ENCODE measurements at places on chromosomes 6 and 20. TPM values are rescaled to one million over a fixed set of nuclear protein-coding genes. Genes with fewer than 3 reads are reported as not detected.

The ZC3H12D gene
- total RNA-seq: 0.87 TPM

The BEND6 gene
- total RNA-seq: 58.7 TPM

The FAXC gene
- 22.8 TPM for total RNA-seq

The BEND3 gene
- total RNA-seq: 2.0 TPM

The GPR63 gene
- 10.6 TPM for total RNA-seq

The COL11A2 gene
- total RNA-seq: 16.7 TPM

The GPLD1 gene
- total RNA-seq: 27.3 TPM

The SMIM26 gene
- 57.2 TPM for total RNA-seq

GRCh38 chr6:121849477-121849876 is 414.0 kb downstream of the GJA1 start:
- no peak for DNase-seq

DNA sequence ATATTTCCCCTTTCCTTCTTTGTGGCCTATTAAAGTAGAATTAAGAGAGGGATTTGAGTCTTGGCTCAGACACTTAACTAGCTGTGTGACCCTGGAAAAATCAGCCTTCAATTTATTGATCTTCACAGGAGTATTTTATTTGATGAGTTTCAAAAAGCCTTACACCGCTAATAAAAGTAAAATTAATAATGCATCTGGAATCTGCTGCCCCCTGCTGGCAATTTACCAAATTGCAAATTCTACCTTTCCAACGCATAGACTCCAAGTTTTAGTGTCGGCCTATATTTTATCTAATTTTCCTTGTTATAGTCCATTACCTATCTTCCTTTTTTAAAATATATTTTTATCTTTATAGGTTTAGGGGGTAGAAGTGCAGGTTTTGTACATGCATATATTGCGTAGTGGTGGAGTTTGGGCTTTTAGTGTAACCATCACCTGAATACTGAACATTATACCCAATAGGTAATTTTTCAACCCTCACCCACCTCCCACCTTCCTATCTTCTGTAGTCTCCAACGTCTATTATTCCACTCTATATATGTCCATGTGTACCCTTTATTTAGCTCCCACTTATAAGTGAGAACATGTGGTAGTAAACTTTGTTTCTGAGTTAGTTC is 46.3 kb downstream of the GOPC start:
- DNase-seq: peak; percentile 51

DNA sequence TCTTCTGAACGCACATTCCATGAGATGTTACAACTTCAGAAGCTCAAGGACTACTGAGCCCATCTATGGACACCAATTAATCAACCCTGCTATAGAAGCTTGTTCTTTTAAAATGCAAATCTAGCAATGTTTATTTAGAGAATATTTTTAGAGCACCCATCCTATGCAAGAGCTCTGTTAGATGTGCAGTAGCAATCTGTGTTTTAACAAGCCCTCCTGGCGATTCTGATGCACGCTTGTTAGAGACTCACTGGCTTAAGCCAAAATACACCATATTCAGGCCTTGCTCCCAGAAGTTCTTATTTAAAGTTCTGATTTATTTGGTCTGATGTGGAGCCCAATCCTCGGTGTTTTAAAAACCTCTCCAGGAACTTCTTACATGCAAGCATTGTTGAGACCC is 21.1 kb upstream of the ARG1 start:
- no peak for DNase-seq

- DNase-seq: no peak
Measured at GRCh38 chr6:157066781-157067491, 256.4 kb downstream of the TMEM242 start.

GRCh38 chr6:44527181-44527580 is 139.7 kb downstream of the CDC5L start:
- no peak for DNase-seq

DNA sequence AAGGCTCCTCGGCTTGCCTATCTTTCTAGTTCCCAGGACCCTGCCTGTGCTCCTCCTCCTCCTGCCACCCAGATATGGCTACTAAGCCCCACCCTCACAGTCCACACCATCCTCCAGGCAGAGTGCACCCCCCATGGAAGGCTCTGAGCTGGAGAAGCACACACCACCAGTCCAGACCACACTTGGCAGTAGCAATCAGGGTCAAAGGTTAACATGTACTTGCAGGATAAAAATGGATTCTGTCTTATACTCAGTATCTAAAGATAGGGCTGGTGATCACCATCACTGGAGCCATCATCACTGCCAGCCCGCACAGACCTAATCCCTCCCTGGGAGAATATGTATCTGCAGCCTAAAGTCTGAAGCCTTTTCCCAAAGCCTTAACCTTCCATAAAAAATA is 83.4 kb downstream of the PRKN start:
- no peak for DNase-seq

- DNase-seq: no peak
Measured at GRCh38 chr20:54061101-54061881, 9.1 kb downstream of the BCAS1 start.

GRCh38 chr20:46642265-46642968 is 8.8 kb downstream of the SLC13A3 start:
- no peak for DNase-seq

- DNase-seq: no peak
Measured at GRCh38 chr6:14841901-14842421, 403.9 kb upstream of the JARID2 start.

GRCh38 chr6:112457886-112458285 is 110.8 kb downstream of the RFPL4B start:
- DNase-seq: no peak

DNA sequence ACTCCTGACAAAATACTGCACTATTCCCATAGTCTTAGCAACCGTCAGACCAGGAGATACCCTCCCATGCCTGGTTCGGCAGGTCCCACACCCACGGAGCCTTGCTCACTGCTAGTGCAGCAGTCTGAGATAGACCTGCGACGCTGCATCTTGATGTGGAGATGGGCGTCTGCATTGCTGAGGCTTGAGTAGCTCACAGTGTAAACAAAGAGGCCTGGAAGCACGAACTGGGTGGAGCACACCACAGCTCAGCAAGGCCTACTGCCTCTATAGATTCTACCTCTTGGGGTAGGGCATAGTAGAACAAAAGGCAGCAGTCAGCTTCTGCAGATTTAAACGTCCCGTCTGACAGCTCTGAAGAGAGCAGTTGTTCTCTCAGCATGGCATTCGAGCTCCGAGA is 25.4 kb downstream of the TMEM244 start:
- no peak for DNase-seq

DNA sequence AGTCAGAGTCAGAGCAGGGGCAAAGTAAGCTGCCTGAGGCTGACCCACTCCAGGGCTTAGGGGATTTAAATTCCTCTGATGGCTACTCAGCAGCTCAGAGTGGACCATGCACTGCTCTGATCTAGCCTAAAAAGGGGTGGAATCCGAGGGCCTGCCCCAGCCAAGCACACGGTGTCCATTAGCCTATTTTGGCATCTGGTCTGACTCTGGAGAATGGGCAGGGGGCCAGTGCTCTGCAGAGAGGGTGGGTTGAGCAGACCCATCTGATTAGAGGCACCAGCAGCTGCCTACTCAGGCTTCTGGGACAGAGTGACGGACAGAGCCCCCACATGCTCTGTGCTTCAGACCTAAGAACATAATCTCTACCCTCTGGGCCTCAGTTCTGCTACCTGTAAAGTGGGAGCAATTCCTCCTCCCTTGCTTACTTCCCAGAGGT is 25.9 kb upstream of the TGM2 start:
- no peak for DNase-seq

- no peak for DNase-seq
Measured at GRCh38 chr6:137830511-137830911, 36.5 kb upstream of the TNFAIP3 start.

- DNase-seq: no peak
Measured at GRCh38 chr6:151730496-151730870, 77.0 kb upstream of the ESR1 start.

- DNase-seq: no peak
Measured at GRCh38 chr6:119482850-119483285, 133.3 kb upstream of the MAN1A1 start.

- DNase-seq: no peak
Measured at GRCh38 chr20:52103335-52103912, 88.2 kb downstream of the ZFP64 start.

DNA sequence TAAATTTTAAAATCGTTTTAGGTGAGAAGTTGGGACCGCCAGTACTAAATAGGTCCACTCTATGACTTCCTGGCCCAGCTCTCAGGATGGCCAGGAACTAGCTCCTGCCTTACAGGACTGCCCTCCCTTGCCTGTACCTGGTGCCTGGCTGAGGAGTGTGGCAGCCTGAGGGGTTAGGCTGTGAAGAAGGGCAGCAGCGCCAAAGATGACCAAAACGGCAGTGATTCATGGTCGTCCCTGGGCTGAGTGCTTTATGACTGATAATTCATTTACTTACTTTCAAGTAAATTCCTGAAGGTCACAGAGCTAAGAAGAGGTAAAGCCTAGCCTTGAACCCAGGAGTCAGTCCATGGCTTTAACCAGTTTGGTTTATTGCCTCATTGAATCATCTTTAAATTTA is 22.1 kb downstream of the STK35 start:
- DNase-seq: no peak

DNA sequence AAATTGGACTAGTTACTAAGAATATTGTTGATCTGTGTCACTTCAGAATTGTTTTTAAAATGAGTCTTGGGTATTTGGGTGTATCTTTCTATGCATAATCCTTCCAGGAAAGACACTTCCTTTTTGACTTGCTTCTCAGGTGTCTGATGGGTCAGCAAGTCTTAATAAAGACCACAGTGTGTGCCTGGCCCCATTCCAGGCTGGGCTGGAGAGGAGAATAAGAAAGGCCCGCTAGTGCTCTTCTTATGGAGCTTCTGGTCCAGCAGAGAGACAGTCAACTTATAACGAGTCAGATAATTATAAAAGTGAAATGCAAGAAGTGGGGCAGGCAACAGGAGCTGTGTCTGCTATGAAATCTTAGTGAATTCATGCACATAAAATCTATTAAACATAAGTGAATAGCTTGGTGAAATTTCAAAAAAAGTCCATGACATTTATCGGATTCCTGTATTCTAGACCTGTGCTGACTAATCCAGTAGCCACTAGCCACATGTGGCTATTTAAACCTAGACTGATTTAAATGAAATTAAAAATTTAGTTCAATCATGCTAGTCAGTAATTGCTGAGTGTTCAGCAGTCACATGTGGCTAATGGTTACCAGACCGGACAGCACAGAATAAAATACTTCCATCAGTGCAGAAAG is 42.6 kb downstream of the RNF144B start:
- DNase-seq: no peak

DNA sequence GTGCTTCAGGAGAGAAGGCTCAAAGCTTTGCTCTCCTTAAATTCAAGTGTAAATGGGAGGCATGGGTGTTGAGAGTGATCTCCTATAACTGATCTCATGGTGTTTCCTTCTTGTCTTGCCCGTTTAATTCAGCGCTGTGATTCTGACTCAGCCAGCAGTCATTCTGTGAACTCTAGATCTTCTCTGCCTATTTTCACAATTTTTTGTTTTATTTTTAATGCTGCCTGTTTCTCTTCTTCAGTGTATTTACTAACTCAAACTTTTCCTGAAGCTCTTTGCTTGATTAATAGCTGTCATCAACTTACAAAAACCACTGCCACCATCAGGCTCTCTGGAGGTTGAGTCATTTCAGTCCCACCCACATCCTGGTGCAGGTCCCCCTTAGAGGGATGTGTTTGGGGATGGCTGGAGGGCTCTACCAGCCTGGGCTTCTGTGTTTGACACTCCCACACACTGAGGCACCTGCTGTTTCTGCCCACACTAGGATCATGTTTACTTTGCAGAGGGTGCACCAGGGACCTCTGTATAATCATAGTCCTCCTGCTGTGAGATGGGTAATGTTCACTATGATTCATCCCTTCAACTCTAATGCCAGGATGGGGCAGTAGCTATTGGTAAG is 94.0 kb downstream of the SHLD1 start:
- DNase-seq: no peak

GRCh38 chr6:101663100-101663499 is 269.6 kb downstream of the GRIK2 start:
- DNase-seq: no peak

- DNase-seq: no peak
Measured at GRCh38 chr6:141736104-141736503, 396.6 kb upstream of the GJE1 start.

GRCh38 chr6:148965287-148965686 is 218.5 kb downstream of the UST start:
- no peak for DNase-seq

- no peak for DNase-seq
Measured at GRCh38 chr6:166929542-166930189, 26.7 kb downstream of the RNASET2 start.

- no peak for DNase-seq
Measured at GRCh38 chr20:32395066-32395465, 36.9 kb downstream of the ASXL1 start.

DNA sequence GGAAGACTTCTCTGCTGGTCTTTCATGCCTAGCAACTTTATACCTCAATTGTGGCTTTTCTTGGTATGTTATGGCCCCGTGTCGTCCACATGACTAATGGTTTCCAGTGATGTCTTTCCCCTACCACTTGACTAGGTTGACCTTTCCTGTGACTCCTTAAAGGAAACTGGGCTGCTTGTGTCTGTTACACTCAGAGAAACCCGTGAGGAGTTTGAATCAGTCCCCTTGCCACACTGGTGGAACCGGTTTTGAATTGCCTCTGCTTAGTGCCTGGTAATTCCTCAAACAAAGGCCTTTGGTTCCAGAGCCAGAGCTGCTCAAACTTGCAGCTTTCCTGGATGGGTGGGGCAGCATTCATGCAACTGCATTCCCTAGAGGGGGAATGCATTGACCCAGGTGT is 21.9 kb downstream of the ECT2L start:
- no peak for DNase-seq
